ENCODE measurements at places on chromosomes 11 and 22.

GRCh38 chr22:49369726-49370626 lies 457.7 kb downstream of the BRD1 start:
- no peak for DNase-seq

DNA sequence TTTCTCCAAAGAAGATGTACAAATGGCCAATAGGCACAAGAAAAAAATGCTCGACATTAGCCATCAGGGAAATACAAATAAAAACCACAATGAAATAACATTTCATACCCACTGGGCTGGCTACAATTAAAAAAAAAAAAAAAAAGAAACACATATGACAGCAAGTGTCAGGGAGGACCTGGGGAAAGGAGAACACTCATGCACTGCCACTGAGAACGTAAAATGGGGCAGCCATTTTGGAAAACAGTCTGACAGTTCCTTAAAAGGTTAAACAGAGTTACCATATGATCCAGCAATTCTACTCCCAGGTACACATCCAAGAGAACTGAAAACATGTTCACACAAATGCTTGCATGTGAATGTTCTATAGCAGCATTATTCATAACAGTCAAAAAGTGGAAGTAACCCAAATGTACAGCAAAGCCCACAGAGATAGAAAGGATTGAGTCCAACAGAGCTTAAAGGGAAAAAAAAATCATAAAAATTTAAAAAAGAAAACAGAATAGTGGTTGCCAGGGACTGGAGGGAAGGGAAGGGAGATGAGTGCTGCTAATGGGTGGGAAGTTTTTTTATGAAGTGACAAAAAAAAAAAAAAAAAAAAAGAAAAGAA lies 48.4 kb upstream of the CYP2D6 start:
- no peak for DNase-seq

DNA sequence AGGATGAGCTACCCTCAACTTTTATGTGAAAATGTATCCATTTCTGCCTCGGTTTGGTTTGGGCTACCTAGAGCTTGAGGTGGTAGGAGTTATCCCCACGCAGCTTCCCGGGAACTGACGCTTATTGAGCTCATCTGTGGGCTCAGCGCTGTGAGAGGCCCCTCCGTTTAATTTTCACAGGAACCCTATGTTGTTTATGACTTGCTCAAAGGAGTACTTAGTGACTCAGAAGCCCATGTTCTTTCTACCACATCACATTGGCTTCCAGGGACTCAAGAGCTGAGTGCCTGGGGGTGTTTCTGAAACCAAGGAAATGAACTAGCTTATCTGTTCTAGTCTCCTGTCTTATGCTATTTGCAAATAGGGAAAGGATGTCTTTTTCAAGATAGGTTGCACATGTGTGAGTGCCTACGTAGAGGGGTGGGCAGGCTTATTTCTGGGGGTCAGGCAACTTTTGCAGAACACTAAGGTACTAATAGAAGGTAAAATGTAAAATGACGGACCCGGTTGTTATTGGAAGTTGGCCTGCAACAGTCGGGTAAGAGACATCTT lies 40.5 kb downstream of the MICAL2 start:
- no peak for DNase-seq

GRCh38 chr22:33022231-33022630 lies 36.0 kb downstream of the SYN3 start:
- DNase-seq = no peak

DNA sequence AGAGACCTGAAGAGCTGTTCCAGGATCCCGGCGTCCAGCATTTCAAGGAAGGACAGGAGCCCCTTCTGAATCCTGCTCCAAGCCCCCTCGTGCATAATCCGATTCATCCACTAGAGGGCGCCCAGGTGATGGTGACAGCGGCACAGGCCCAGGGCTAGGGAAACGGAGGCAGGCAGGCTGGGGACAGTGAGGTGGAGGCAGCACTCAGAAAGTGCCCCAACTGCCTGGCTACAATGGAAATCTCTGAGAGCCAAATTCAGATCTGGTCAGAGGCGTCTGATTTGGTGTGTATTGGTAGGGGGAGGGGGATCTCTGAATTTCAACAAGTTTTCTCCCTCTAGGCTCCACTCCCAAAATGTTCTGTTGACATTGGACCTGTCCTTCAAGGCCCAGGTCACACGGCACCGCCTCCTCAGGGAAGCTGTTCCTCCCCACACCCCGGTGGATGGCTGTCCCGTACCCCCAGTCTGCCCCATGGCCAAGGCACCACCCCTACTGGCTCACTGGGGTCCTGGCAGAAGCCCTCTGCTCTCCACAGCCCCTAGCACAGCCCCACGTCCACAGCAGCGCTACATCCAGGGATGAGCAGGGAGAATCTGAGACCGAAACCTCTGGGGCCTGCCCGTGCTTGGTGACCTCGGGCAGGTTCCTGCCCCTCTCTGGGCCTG lies 142.9 kb downstream of the CRYBB2 start:
- peak; percentile 25 for DNase-seq

GRCh38 chr22:49415151-49415951 lies 412.3 kb downstream of the BRD1 start:
- no peak for DNase-seq

DNA sequence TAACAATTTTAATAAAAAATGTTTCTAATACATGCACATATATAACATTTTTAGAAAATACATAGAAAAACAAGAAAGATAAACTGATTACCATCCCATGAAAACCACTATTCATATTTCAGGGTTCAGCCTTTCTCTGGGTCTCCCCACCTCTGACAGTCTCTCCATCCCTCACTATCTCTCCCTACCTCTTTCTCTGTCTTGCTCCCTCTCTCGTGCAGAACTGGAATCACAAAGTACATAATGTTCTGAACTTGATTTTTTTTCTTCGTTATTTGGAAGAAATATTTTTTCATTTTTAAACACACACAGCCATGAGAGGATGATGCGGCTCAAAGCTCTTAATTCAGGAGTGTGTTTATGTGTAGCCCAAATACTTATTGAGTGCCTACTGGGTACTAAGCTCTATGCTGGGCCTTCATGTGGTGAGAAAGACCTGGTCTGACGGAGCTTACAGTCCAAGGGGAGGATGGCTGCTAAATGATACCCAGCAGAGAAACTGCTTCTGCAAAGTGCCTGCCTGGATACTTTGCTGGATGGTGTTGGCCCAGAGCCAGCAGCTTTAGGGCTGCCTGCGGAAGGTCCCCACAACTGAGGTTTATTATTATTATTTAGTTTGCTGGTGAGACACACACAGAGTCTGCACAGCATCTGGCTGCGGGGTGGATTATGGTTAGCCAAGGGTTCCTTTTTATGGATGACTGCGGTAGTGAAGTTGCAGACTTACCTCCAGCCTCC lies 42.6 kb downstream of the SC5D start:
- no peak for DNase-seq

DNA sequence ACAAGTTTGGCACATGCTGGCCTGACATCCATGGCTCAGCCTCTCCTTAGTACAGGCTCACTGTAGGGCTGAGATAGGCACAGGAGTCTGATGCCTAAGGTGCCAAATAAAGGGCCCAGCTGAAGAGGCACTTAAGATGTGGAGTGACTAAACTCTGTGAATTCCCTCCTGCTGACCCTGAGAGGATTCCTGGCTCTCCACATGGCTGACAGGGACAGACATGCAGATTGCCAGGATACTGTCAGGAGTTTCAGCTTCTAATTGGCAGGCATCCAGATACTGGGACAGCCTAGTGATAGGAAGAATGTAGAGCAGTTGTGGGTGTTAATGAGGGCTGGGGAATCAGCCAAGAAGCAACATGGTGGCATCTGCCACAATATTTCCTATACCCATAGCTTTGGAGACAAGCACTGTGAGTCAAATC lies 558.7 kb downstream of the INSC start:
- DNase-seq = no peak

Data from posterior cingulate gyrus (tissue), 11 donors.